KG1 (cell line): ENCODE measurements at places on chromosomes 16 and 17.

GRCh38 chr17:55086635-55087058 is 118.1 kb downstream of the STXBP4 start:
- DNase-seq: no peak

DNA sequence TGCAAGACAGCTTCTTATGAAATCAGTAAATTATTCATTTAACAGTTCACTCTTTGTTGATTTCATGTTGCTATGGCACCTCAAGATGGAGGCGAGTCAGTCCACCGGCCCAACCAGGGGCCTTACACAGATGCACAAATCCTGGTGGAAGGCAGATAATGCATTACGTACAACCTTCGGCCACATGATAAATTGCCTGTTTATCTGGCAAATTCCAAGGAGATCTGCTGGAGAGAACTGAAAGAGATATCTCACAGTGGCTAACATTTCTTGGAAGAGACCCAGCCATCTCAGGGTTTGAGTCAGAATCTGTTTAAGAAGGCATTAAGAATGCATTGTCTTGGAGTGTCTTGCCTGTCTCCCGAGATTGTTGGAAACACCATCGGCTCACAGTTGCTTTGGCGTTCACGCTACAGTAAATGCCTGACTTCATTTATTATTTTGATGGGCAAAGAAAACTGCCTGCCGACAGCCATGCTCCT is 225.6 kb downstream of the MSI2 start:
- no peak for DNase-seq

DNA sequence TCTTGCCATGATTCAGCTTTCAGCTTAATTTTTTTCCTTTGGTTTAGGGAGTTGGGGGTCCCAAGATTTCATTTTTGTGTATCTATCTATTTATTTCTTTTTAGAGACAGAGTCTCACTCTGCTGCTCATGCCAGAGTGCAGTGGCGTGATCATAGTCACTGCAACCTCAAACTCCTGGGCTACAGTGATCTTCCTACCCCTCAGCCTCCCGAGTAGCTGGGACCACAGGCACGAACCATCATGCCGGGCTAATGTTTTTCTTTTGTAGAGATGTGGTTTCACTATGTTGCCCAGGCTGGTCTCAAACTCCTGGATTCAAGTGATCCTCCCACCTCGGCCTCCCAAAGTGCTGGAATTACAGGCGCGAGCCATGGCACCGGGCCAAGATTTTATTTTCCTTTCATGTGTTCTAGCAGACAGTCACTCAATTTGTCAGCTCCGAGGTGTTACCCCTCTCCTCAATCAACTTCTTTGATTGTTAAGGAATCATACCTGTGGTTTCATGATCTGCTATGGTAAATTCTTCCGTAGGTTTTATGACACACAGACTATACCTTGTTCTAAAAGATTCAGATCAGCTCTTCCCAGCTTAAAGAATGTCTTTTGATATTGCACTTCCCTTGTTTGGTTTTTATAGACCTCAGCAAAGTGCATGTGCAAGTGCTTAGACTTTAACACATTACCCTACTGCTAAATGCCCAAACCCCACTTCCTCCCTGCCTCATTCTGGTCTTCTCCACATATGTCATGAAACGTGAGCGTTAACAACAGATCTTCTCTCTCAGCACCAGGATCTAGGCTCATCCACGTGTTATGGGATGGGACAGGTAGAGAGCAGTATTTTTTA is 13.0 kb downstream of the UNC45B start:
- no peak for DNase-seq

DNA sequence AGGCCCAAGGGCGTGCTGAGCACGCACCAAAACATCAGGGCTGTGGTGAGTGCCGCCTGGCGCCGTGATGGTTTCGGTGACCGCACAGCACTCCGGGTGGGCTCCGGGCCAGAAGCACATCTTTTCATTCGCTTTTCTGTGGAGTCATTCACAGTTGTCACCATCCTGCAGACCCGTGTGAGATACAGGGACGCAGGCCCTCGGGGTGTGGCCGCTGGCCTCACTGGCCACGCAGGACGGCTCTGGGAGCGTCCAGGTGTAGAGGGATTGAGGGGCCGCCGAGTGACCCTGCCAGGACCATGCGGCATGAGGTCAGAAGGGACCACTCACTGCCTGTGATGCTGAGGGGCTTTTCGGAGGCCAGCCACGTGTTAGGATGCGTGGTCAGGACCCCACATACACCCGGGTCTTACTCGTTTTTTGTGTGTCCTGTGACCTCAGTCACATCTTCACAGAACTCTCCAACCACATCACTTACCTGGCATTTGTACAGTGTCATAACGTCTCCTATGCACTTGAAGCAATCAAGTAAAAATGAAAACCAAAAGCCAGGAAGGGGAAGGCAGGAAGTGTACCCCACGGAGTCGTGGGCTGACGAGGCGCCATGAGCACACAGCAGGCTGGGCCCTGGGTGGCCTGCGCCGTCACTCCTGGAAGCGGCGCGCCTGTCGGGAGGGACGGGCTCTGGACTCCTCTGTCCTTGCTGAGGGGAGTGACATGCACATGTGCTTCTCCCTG is 7.8 kb downstream of the ACSF3 start:
- no peak for DNase-seq

DNA sequence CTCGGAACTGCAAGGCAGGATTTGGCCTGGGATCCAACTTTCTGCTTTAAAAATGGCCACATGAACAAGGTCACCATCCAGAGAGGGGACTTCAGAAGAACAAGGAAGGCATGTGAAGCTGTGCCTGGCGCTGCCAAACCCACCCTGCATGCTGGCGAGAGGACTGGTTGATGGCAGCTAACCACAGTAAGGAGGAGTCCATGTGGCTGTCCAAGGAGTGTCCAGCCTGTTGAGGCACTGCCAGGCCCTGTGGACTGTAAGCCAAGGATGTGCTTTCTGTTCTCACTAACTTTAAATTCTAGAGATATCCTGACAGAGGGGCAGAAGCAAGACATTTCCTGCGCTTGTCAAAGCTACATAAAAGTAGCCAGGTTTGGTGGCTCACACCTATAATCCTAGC is 40.4 kb downstream of the CDK5R1 start:
- DNase-seq: no peak

- no peak for DNase-seq
Measured at GRCh38 chr17:602436-602835, 112.2 kb downstream of the VPS53 start.

- DNase-seq: no peak
Measured at GRCh38 chr17:81387100-81388090, 7.9 kb upstream of the BAHCC1 start.

DNA sequence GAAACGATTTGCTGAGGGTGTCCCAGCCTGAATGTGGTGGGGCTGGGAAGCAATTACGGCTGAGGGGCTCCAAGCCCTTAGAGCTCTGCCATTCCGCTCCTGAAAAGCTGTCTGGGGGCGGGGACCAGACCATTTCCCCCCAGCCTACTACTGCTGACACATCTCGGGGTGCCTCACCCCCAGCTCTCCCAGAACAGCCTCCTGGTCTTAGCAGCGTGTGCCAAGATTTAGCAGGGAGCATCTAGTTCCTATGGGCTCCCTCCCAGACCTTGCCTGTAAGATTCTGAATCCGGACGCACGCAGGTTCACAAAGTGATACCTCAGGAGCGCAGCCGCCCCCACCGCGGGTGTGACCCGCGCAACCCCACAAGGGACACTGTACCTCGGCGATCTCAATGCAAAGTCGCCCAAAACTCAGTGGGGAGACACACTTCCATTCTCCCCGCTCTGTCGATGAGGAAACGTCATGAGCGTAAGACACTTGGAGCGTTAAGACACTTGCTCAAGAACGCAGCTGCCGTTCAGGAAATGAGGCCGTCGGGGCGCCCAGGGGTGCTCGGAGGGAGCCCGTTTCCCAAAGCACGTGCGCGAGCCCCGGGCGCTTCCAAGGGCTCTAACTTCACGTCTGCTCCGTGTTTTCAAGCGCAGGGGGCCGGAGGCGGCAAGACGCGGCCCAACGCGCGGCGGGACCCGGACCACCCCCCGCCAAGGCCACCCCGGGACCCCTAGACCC is 629 bp downstream of the GEMIN4 start:
- DNase-seq: no peak

DNA sequence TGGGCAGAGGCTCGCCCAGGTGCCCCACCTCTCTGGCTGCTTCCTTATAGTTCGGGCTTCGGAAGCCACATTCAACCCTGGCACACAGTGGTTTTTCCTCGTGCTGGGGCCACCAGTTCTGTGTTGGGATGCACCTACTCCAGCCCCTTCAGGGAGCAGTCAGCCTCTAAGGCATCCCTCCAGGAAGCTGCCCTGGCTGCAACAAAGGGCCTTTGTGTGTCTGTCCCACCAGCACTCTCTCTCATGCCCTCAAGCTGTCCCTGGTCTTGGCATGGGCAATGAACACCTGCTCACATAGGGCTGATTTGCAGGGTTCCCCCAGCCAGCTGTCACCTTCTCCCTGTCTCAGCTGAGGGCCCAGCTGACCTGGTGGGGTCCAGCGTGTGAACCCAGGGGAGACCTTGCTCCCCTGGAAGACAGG is 754 bp upstream of the NOXO1 start:
- no peak for DNase-seq

GRCh38 chr17:51801626-51802025 is 356.9 kb downstream of the CA10 start:
- DNase-seq: no peak
